Fibroblast of skin of right biceps (primary cell): ENCODE measurements at places on chromosomes 3 and 15.

- peak; percentile 56 for DNase-seq
These were observed 114.8 kb upstream of the THBS1 start for GRCh38 chr15:39465843-39466749.

- peak; percentile 33 for DNase-seq
These were observed 40.2 kb upstream of the ADAMTSL3 start for GRCh38 chr15:83613714-83614113.

GRCh38 chr3:12556690-12557472, at the start of gene MKRN2:
Gene MKRN2, plus strand, starts transcription at chr3:12557087. Its CDS starts 64 bp downstream, at chr3:12557151.
- peak; percentile 87 for DNase-seq

GRCh38 chr3:178996399-178996798, 75.2 kb downstream of the ZMAT3 start:
- DNase-seq = no peak

- peak; percentile 33 for DNase-seq
These were observed 20.6 kb upstream of the EPHB3 start for GRCh38 chr3:184540777-184541681.

DNA sequence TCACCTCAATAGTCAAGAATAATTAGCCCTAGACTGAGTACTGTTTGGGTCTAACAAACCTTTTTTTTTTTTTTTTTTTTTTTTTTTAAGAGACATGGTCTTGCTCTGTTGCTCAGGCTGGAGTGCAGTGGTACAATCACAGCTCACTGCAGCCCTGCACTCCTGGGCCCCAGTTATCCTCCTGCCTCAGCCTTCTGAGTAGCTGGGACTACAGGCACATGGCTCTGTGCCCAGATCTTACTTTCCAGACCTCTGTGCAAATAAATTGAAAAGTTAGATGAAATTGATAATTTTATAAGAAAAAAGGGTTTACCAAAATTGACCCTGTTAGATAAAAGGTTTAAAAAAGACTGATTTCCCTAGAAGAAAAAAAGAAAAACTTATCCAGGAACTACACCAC, 79.0 kb downstream of the NR2E3 start:
- DNase-seq = no peak

GRCh38 chr3:38960953-38961622, 90.7 kb downstream of the SCN11A start:
- DNase-seq = peak; percentile 29

DNA sequence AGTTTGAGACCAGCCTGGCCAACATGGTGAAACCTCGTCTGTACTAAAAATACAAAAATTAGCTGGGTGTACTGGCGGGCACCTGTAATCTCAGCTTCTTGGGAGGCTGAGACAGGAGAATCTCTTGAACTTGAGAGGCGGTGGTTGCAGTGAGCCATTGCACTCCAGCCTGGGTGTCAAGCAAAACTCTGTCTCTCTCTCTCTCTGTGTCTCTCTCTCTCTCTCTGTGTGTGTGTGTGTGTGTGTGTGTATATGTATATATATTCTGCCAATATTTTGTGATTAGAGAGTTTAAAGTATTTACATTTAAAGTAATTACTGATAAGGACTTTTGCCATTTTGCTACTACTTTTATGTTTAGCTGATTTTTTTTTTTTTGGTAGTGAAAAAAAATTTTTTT, 15.7 kb downstream of the RBM6 start:
- no peak for DNase-seq

- no peak for DNase-seq
These were observed 118.7 kb downstream of the KCNH8 start for GRCh38 chr3:19267040-19267439.

DNA sequence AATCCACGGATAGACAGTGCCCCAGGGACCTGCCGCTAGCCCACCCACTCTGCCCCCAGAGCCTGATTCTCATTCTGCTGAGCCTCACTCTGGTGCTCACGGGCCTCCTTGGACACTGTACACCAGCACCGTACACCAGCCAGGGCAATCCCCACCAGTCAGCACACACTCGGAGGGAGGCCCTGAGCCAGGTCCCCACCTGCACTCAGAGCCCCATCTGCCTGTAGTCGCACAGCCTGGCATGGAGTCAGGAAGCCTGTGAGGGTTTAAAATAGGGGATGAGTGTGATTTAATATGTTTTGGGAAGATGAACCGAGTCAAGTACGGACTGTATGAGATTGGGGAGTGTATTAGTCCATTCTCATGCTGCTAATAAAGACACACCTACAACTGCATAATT, 223.0 kb downstream of the SLCO3A1 start:
- no peak for DNase-seq

DNA sequence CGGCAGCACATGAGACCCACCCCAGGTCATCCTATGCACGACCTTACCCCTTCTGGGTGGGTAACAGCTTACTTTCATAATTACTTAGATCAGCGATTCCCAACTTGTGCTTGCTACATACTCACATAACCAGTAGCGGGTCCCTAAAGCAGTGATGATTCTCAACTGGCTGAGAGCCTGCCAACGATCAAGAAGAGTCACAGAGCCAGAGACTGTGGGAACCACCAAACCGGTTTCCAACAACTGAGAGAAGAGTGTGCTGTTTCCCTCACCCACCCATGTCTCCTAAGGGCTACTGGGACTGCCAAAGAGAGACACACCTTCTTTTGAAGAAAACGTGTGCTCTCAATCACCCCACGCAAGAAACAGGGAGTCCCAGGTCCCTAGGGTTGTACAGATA, 12.0 kb upstream of the XXYLT1 start:
- DNase-seq = no peak

DNA sequence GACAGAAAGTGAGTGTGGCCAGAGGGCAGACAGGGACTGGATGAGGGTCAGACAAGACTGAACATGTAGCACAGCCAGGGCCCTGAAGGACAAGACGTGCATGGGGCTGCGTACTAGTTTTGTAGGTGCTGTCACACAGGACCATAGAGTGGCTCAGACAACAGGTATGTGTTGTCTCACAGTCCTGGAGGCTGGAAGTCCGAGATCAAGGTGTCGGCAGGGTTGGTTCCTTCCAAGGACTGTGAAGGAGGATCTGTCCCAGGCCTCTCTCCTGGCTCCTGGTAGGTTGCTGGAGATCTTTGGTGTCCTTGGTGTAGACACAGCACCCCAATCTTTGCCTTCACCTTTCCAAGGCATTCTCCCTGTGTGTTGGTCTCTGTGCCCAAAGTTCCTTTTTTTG, 136.4 kb downstream of the SRGAP3 start:
- DNase-seq = no peak

DNA sequence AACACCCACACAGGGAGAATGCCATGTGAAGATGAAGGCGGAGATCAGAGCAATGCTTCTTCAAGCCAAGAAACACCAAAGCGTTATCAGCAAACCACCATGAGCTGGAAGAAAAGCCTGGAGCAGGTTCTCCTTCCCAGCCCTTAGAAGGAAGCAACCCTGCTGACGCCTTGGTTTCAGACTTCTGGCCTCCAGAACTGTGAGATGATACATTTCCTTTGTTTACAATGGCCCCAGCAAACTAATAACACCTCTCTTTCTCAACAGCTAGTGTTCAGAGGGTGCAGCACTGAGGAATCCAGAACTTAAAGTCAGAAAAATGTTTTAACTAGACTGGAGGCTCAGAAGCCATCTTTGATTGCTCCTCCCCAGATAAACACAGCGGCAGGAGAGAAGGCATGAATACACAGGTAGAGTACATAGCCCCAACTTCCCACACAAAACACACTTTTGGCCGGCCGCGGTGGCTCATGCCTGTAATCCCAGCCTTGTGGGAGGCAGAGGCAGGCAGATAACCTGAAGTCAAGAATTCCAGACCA, 132.4 kb upstream of the LPP start:
- peak; percentile 46 for DNase-seq

- DNase-seq = no peak
These were observed 7.4 kb downstream of the EPHA3 start for GRCh38 chr3:89114841-89115223.

DNA sequence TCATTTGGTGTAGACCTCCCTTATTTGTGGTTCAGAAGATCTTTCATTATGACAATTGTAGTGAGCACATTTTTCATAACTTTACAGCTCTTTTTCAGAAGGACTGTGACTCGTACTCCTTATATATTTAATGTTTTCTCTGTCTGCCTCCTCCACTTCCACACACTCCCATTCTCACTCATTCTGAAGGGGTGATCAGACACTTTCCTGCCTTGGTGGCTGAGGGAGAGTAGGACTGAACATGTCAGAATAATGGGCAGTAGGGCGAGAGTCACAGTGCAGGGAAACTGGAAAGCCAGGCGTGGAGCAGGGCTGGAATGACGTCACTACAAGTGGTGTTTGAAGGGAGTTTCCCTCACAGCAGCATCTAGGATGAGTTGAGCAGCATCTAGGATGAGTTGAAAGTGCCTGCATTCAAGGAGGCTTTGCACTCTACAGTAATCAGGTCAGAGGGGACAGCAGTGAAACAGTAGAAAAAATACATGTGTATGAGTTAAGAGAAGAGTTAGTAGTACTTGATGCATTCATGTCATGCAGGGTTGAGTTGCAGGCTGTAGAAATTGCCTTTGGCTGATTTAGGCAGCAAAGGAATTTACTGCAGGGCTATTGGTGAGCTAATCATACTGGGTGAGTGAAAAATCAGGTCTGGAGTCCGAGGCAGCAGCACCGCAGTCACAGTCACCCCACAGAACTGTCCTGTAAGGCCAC, 36.3 kb upstream of the FBXL22 start:
- DNase-seq = no peak

DNA sequence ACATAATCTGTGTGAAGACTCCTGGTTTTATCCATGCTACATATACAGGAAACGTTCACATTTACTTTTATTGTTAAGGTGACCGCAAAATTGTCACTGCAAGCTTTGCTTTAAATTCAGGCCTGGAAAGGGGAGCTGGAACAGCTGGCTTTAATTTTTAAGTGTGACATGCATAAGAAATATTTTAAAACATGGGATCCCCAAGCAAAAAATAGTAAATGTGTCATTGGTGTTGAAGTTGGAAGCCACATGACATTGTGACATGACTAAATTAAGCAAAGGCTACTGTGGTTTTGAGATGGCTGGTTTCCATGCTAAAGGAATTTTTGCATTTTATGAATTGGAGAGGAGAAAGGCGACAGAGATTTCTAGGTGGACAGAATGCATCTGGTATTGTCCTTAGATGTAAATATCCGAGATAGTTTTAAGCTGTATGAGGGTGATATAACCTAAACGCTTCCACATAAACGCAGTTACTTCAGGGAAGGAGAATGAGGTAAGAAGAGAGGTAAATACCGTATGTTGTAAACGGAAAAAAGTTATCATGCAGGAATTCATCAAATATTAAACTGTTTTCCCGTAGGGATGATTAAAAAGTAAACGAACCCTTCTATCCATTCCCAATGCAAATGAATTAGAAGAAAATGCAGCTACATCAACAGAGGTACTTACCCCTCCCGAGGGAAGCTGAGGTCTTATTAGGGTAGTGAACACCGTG, 927 bp upstream of the FYTTD1 start:
- DNase-seq = peak; percentile 90

DNA sequence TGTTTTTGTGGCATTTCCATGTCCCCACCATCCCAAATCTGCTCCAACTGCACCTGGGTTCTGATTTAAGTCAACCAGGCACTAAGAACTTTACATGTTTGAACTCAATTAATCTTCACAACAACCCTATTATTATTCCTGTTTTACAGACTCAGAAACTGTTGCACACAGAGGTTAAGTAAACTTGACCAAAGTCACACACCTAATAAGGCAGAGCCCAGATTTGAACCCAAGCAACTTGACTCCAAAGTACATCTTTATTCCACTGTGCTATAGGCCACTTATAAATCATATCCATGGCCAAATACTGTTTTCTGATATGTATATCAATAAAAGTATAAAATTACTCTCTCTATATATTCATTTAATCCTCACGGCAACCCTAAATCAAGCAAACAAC, 16.4 kb downstream of the TM4SF18 start:
- no peak for DNase-seq

GRCh38 chr3:119636891-119637611, 23.3 kb downstream of the POPDC2 start:
- no peak for DNase-seq

- DNase-seq = no peak
These were observed 556 bp downstream of the PEX5L start for GRCh38 chr3:180036092-180036670.

- no peak for DNase-seq
These were observed 110.5 kb upstream of the ABHD17C start for GRCh38 chr15:80584561-80584964.

GRCh38 chr3:186923241-186923640, 7.1 kb upstream of the ST6GAL1 start:
- DNase-seq = no peak

- peak; percentile 87 for DNase-seq
These were observed 51.7 kb downstream of the TRANK1 start for GRCh38 chr3:36893137-36893557.

DNA sequence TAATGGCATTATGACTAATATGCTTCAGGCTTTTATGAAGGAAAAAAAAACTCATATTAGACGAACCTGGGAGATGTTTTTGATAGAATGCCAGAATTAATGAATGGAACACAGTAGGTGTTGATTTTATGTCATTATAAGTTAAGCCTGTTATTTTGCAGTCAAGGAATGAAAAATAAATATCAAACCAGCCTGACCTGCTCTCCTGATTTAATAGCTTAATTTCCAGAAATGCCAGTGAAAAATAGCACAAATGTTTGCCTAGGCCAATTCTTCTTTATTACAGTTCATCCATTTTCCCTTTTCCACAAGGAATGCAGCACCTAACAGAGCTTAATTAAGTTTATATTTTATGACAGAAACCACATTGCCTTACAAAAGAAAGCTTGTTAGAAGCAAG, 292.0 kb downstream of the TBL1XR1 start:
- DNase-seq = no peak

GRCh38 chr3:27713078-27713423, 9.1 kb downstream of the EOMES start:
- no peak for DNase-seq

- no peak for DNase-seq
These were observed 17.3 kb downstream of the FAM174B start for GRCh38 chr15:92638291-92638708.

DNA sequence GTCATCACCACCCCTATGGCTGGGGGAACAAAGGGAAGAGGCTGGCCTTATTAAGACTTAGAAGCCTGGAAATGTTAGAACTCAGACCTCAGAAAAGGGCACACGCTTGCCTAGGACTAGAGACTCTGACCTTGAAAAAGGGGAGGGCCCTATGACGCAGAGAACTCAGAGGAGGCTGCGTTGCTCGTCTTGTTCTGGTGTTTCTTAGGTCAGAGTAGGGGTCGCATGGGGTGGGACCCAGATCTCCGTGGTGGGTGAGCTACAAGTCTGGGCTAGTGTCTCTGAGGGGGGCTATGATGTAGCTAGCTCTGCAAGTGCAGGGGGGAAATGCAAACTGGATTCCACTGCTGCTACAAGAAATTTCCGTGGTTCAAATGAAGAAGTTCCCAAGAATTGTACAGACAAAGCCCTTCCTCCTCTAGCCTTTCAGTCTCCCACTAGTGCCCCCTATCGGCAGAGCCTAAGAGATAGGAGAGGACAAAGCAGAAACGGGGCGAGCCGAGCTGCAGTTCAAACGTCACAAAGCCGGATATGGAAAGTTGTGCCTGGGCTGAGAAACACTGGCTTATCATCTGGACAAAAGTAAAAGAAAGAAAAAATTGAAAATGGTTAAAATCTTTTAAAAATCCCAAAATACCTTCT, 392.9 kb upstream of the ROBO2 start:
- no peak for DNase-seq
